ENCODE measurements at places on chromosomes 5 and 9.

DNA sequence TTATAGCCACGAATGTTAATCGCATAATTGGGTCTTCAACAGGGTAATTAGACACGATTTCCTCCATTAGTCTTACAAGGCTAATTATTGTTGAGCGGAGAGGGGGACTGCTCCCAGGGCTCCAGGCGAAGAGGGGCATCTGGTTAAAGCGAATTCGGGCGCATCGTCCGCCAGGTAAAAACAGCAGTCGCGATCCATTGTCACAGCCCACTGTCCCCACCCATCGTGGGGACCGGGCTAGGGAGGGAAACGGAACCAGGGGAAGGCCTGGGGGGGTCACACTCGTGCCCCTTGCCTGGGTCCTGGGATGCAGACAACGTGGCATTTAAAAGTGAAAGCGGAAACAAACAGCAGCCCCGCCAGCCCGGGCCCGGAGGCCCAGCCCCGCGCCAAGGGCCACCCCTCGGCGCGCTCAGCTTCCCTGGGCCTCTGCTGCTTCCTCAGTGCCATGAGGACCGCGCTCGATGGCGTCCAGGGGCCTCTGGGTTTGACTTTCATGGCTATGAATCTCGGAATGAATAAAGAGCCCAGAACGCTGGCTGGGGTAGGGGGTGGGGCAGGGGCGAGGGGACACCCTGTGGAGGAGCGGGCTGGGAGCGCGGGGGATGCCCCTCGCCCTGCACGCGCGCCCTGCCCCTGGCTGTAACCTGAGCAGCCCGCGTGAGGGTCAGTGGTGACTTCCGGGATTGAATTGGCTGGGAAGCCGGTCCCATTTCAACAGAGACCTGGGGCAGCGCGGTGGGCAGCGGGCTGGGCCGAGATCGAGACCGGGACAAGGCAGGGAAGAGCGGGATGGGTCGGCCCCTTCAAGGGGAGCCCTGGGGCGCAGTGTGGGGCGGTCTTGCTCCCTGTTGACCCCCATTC lies 99.9 kb downstream of the GTF3C4 start:
- DNase-seq = peak; percentile 34

- no peak for DNase-seq
Observed at GRCh38 chr5:155091768-155092717, 78.5 kb downstream of the KIF4B start.

- no peak for DNase-seq
Observed at GRCh38 chr9:135705376-135705775, 3.4 kb downstream of the KCNT1 start.

DNA sequence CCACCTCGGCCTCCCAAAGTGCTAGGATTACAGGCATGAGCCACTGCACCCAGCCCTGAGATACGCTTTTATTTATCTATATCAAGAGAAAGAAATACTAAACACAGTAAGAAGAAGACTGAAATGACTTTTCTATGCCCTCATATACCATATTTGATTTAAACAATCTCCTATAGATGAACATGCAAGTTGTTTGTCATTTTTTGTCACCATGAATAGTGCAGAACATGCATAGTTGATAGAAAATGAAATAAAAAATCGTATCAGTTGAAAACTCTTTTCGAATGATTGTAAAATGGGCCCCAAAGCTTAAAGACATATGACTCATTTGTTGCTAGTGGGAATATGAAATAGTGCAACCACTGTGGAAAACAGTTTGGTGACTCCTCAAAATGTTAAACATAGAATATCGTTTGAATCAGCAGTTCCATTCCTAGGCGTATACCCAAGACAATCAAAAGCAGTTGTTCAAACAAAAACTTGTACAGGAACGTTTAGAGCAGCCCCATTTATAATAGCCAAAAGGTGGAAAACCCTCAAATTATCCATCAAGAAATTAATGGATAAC lies 61.4 kb upstream of the ANKH start:
- DNase-seq = no peak

- no peak for DNase-seq
Observed at GRCh38 chr5:140234377-140234989, 59.5 kb downstream of the CYSTM1 start.

- no peak for DNase-seq
Observed at GRCh38 chr5:17694914-17695313, 60.7 kb downstream of the TAF11L14 start.

DNA sequence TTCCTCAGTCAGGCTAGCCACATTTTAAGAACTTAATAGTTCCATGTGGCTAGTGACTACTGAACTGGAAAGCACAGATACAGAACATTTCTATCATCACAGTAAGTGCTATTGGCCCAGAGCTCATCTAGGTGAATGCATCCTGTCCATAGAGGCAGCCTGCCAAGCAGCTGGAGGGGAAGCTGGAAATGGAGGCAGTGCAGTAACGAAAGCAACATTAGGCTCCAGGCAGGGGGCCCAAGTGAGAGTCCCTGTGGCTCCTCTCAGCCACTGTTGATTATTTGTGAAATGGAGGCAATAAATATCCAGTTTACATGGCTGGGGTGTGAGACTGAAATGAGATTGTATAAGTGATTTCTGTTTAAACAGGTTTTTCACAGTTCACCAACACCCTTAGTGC lies 227.2 kb upstream of the KLF9 start:
- no peak for DNase-seq

DNA sequence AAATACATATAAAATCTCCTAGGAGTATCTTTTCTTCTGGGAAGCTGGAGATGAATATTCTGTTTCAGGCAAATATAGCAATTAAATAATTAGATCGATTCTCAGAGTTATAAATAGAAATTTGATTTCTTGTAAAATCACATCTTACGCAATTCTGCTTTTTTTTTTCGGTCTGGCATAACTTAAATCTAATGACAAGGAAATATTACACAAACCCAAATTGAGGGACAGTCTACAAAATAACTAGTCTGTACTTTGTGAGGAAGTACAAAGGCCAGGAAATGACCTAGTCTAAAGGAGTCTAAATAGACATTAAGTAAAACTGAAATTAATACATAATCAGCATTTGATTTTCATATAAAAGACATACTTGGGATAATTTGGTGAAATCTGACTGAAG lies 133.3 kb downstream of the KIAA0825 start:
- no peak for DNase-seq

DNA sequence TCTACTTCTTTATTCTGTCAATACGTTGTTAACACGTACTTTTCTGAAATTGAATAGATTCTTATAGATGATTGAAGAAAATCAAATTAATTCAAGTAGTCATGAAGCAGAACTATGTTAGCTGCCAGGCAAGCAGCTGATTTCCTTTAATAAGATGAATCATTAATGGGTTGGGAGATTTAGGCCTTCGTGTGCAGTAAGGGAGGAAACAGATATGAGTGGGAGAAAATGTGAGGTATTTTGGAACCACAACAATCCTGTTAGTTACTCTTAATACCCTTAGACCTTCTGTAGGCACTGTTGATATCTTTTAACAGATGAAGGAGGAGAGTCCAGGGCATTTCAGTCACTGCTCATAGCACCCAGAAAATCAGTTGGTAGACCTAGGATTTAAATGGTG lies 121.0 kb downstream of the AOPEP start:
- no peak for DNase-seq
